Tibial nerve (tissue), 4 donors: ENCODE measurements at places on chromosomes 2 and 18. TPM values are rescaled to one million over a fixed set of nuclear protein-coding genes. Genes with fewer than 3 reads are reported as not detected.

GRCh38 chr2:234793212-234793785 is 158.5 kb upstream of the SH3BP4 start:
- no peak for DNase-seq
- H3K4me3 ChIP-seq, result no peak overlapping the region
- no peak overlapping the region for H3K27ac ChIP-seq
- no peaks in the 10 kb centered on the region for H3K4me1 ChIP-seq

GRCh38 chr2:207790898-207791297 is 21.2 kb upstream of the FZD5 start:
- no peak overlapping the region for H3K4me3 ChIP-seq
- H3K4me1 ChIP-seq, result no peaks in the 10 kb centered on the region
- no peaks in the 10 kb centered on the region for H3K36me3 ChIP-seq
- H3K27ac ChIP-seq, result no peak overlapping the region

DNA sequence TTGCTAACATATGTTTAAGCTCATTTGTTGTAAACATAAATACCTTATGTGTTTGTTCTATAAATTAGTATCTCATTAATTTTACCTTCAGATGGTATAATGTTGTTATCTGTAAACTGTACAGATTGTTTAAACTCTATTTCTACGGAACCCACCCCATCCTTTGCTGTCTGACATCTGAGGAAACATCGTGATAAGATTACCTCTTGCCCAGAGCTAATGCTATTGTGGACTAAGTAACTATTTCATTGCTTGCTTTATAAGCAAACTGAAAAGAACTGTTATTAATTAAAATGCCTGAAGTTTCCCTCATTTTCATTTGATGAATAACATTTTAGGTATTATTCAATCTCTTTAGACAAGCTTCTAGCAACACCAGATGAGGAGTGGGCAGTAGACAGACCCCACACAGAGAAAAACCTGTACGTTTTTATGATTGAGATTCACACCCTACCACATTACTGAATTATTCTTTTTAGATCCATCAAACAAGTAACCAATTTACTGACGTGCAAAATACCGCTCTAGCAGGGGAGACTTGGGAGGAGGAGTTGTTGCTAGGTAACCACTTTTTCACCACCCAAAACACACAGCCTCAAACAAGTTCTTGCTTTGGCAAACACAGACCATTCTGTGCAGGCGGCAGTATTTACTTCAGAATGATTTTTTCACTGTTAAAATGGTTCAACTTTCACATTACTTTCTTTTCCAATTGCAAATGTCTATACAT is 1.9 kb upstream of the SYT4 start:
- no peaks in the 10 kb centered on the region for H3K36me3 ChIP-seq
- H3K4me3 ChIP-seq, result no peak overlapping the region
- DNase-seq, result no peak
- H3K27me3 ChIP-seq, result peaks cover 16% of the 10 kb centered on the region

DNA sequence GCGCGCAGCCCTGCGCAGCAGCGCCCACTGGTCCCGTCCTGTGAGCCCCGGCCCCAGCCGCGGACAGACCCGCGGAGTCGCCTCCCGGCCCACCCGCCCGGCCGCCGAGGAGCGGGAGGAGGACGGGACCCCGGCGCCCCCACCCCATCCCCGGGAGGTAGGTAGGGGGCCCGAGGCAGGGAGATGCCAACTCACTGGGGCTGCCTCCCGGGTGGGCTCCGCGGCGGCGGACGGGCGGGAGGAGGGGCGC is 160 bp downstream of the SPTBN1 start:
- H3K27ac ChIP-seq, result peak overlapping the region; percentile 91
- H3K27me3 ChIP-seq, result no peaks in the 10 kb centered on the region
- DNase-seq, result no peak
- no peaks in the 10 kb centered on the region for H3K36me3 ChIP-seq
- no peaks in the 10 kb centered on the region for H3K4me1 ChIP-seq

DNA sequence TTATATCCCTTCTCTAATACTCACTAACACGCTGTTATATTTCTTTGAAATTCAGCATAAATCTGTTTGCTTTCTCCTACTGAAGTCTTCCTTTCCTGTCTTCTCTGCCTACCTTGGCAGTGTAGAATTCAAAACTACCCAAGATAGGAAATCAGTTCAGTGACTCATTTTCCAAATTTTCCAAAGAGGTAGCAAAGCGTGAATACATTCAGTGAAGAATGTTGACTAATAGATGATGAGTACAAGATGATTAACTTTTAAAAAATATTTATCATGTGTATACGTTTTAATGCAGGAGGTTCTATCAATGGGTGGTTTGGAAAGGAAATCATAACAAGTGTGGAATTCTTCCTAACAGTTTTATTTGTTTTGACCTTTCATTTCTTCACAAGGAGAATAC is 201.9 kb upstream of the SLC8A1 start:
- no peaks in the 10 kb centered on the region for H3K36me3 ChIP-seq
- H3K4me3 ChIP-seq, result no peak overlapping the region
- no peaks in the 10 kb centered on the region for H3K4me1 ChIP-seq
- no peak overlapping the region for H3K27ac ChIP-seq
- no peak for DNase-seq
- no peaks in the 10 kb centered on the region for H3K27me3 ChIP-seq

DNA sequence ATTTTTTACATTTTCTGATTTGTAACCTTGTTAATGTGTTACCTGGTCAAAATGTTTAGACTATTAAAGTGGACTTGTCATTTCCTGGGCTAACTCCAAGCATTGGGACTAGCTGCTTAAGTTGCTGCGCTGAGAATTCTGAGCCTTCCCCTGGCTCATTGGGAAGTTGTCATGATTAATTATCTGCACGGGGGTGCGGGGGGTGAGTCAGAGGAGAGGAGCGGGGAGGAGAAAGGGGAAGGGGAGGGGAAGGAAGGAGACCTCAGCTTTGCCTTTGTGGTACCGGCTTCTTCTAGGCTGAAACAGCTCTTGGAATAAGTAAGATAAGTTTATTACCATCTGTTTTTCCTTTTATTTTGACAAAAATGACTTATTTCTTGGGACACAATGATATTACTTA is 52.9 kb upstream of the APCDD1 start:
- no peaks in the 10 kb centered on the region for H3K36me3 ChIP-seq
- no peak overlapping the region for H3K4me3 ChIP-seq
- no peak for DNase-seq
- no peak overlapping the region for H3K27ac ChIP-seq
- no peaks in the 10 kb centered on the region for H3K4me1 ChIP-seq

- no peak overlapping the region for H3K4me3 ChIP-seq
- H3K36me3 ChIP-seq, result no peaks in the 10 kb centered on the region
- peaks cover 9% of the 10 kb centered on the region for H3K4me1 ChIP-seq
- peak; percentile 30 for DNase-seq
Measured at GRCh38 chr18:74399091-74399887, 57.8 kb downstream of the DIPK1C start.

DNA sequence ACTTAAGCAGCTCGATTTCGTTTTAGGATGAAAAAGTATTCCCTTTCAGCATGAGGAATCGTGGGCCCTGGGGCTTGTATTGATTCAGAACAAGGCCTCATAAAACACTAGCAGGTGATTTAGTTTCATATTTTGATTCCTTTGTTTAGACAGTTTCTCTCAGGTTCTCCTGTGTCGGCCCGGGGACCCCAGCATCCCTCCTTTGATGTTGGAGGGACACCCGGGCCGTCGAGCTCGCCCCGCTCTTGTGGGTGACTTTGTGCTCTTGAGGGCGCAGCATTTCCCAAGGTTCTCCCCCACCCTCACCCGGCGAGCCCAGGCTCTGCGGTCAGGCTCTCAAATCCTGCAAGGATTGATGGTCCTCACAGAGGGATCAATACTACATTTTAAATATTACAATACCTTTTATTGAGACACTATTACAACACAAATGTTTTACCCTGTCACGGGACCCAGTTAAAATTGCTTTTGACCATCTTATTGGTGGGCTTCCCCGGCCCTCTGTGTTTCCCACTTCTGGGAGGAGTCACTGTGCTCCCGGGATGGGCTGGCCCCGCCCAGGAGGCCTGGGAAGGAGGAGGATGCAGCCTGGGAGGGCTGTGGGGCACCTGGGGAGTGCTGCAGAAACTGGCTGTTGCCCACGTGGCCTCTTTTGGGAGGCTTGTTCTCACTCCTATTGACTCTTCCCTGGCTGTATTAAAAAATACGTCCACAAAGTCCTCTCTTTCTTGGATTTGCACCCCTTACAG is 222.6 kb downstream of the INSIG2 start:
- DNase-seq, result no peak
- peak overlapping the region; percentile 81 for H3K27ac ChIP-seq
- H3K36me3 ChIP-seq, result no peaks in the 10 kb centered on the region

DNA sequence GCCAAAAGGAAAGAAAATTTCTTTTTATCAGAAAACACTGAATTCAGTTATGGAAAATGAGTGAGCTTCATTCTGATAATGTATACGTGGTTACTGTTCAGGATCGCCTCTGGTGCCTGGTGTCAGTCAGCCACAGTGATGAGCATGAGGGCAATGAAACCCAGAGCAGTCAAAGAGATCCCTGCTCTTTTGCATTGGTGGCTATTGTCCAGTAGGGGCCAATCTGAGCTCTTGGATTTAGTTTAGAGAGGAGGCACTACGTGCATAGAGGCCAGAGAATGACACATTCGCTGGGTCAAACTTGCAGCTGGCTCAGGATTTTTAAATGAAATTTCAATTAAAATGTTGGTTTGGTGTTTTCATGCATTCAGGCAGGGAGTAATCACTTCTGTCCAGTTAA is 522.9 kb downstream of the TMEM182 start:
- no peaks in the 10 kb centered on the region for H3K36me3 ChIP-seq
- H3K27ac ChIP-seq, result no peak overlapping the region
- H3K4me3 ChIP-seq, result no peak overlapping the region
- no peak for DNase-seq
- no peaks in the 10 kb centered on the region for H3K4me1 ChIP-seq

DNA sequence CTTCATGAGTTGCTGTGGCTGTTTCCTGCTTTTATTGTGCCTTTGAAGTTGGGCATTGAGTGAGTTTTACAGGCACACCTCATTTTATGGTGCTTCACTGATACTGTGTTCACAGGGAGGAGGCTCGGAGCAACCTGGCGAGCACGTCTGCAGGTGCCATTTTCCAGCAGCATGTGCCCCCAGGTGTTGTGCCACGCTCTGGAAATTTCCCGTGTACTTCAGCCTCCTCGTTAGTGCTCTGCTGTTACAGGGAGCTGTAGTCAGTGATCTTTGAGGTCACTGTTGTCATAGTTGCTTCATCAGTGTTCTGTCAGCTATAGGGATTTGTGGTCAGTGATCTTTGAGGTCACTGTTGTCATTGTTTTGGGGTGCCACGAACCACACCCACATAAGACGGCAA is 20.1 kb downstream of the CTDP1 start:
- no peaks in the 10 kb centered on the region for H3K36me3 ChIP-seq
- DNase-seq, result no peak
- no peak overlapping the region for H3K4me3 ChIP-seq

GRCh38 chr2:174824068-174824467 is 59.8 kb upstream of the CHRNA1 start:
- H3K36me3 ChIP-seq, result no peaks in the 10 kb centered on the region
- no peak overlapping the region for H3K4me3 ChIP-seq
- no peaks in the 10 kb centered on the region for H3K27me3 ChIP-seq
- no peak overlapping the region for H3K27ac ChIP-seq
- peaks cover 11% of the 10 kb centered on the region for H3K4me1 ChIP-seq

DNA sequence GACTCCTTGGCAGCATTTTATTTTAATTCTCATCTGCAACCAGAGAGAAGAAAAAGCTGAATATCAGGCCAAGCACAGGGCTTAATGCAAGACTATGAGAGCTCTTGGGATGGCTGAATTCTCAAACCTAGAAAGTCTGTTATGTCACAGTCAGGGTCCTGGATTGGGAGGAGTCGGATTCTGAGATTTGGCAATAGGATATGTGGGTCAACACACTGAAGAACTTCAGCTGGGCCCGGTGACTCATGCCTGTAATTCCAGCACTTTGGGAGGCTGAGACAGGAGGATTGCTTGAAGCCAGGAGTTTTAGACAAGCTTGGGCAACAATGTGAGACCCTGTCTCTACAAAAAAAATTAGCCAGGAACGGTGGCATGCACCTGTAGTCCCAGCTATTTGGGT is 102.4 kb downstream of the COL3A1 start:
- no peaks in the 10 kb centered on the region for H3K27me3 ChIP-seq
- no peaks in the 10 kb centered on the region for H3K4me1 ChIP-seq
- no peak overlapping the region for H3K4me3 ChIP-seq
- H3K36me3 ChIP-seq, result peaks cover 30% of the 10 kb centered on the region
- peak overlapping the region; percentile 64 for H3K27ac ChIP-seq

- no peaks in the 10 kb centered on the region for H3K27me3 ChIP-seq
- H3K27ac ChIP-seq, result peak overlapping the region; percentile 53
- peak; percentile 73 for DNase-seq
- H3K4me3 ChIP-seq, result no peak overlapping the region
Measured at GRCh38 chr2:236731767-236732580, 162.3 kb downstream of the ACKR3 start.

GRCh38 chr2:235564884-235565530 is 71.2 kb downstream of the AGAP1 start:
- no peaks in the 10 kb centered on the region for H3K36me3 ChIP-seq
- H3K4me3 ChIP-seq, result no peak overlapping the region
- H3K27ac ChIP-seq, result no peak overlapping the region

DNA sequence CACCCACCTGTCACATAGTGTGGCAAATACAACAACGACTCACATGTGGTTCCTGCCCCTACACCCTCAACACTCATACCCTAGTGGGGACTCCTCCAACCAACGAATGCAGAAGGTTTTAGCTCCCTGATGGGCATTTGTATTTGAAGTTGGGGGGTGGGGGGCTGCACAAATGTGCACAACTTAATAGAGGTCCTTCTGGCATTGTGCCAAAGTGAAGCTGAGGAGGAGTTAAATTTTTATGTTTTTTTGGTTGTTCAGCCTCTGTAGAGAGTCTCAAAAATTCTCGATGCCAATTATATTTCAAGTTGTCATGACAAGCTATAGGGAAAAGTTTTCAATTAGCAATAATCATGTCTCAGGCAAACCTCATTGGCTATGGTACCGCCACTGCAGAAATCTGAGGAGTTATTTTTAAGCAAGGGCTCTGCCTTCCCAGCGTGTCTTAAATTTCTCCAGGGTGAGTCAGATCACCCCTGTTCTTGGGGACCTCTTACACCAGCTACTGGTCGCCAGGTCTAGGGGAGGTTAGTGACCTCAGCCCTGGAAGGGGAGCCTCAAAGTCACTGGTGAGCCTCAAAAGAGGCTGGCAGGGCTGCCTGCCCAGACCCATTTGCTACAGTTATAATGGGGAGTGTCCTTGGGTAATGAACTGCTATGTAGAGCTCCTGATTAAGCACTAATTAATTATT is 102.7 kb upstream of the TAF1B start:
- H3K36me3 ChIP-seq, result no peaks in the 10 kb centered on the region
- no peak for DNase-seq
- H3K27ac ChIP-seq, result no peak overlapping the region
- H3K4me3 ChIP-seq, result no peak overlapping the region
- H3K27me3 ChIP-seq, result no peaks in the 10 kb centered on the region

The MC2R gene
- total RNA-seq, result not detected

The SERPINB8 gene
- total RNA-seq, result 20.8 TPM

The POTEF gene
- total RNA-seq, result not detected

The NEU2 gene
- not detected for total RNA-seq

The SH3RF3 gene
- 18.0 TPM for total RNA-seq

The ADAM23 gene
- total RNA-seq, result 12.5 TPM
